Fibroblast of skin of abdomen (primary cell): ENCODE measurements at places on chromosomes 1 and 21.

DNA sequence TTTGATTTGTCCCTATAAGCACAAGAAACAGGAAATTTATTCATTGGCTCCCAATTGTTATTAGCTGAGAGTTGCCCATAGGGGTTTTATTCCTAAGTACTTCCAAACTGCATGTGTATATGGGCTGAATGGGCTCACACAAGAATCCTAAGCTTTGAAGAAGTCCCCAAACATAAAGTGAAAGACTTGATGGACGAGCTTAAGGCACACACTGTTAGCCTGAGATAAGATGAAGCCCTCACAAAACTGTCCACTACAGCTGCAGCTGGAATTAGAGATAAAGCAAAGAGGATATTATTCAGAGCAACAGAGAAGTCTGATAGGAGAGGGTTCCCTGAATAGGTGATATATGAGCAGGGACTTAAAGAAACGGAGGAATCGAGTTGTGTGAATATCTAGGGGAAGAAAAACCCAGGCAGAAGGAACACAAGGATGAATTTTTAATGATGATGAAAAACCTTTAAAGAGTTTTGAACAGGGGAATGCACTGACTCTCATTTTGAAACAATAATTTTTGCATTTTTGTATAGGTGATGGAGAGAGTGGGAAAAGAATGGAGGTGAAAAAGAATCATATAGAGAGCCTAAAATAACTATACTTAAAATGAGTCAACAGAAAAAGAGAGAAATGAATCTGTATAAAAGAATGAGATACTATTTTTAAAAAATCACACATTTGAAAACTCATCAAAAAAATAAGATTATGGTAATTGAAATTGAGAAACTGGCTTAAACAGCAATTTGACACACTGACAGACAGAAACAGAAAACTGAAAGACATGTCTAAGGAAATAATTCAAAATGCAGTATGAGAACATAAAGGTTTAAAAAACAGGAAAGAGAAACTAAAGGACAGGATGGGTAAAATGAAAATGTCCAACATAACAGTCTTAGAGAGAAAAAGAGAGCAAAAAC lies 133.6 kb upstream of the POGK start:
- DNase-seq: no peak

DNA sequence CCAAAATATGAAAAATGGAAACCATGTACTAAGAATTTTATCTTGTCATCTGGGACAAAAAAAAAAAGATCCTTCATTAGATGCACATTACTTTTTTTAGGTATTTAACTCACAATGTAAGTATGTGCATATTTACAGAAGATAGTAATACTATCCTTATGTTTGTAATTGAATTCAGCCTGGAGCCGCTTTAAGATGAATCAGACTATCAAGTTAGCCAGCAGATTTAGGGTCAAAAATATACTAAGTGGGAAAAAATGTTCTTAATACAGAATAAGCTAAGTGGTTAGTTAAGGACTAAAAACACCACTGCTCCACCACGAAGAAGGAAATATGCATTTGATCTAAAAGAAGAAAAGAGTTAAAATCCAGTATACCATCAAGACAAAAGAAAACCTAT lies 49.1 kb downstream of the DSCAM start:
- DNase-seq: peak; percentile 83

GRCh38 chr1:173097001-173097400 lies 46.3 kb upstream of the TNFSF18 start:
- DNase-seq: peak; percentile 63

DNA sequence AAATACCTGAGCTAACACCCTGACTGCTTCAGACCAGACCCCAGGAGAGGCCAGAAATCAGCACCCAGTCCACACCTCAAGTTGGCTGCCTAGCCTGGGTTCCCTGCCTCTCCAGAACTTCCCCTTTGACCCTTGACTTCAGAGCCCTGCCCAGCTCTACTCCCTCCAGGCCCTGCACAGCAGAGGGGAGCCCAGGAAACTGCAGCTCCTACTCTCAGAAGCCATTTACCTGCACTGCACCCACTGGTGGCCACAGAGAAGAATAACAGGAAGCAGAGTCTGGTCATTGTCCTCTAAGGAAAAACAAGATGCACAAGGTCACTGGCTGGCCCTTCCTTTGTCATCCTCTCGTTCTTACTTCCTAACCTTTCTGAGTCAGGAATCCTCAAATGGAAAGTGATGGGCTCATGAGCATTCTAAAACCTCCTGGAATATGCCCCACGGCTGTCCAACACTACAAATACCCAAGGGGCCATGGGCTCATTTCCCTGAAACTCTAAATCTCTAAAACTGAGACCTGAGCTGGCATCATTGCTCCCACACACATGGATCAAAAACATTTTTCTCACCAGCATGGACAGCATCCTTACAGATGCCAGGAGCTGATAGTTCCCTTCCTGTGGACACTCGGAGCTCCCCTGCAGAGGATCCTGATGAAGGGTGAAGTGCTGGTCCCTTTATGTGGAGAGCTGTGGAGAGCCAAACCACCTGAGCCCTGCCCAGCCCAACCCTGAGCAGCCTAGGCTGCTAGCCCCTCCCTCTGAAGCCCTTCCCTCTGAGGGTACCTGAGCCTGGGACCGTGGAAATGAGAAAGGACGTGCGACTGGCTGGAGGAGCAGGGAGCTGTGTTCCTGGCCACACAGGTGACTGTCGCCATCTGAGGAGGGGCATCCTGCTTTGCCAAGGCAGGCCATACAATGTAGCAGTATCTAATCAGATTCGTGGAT lies at the start of gene ITLN2:
TSS of gene ITLN2 (minus strand) at position 652 of the 947 bp plus-strand sequence. CDS start at position 584, 68 bp downstream.
- peak; percentile 11 for DNase-seq

GRCh38 chr21:43811262-43812105 lies 22.1 kb downstream of the RRP1 start:
- no peak for DNase-seq

DNA sequence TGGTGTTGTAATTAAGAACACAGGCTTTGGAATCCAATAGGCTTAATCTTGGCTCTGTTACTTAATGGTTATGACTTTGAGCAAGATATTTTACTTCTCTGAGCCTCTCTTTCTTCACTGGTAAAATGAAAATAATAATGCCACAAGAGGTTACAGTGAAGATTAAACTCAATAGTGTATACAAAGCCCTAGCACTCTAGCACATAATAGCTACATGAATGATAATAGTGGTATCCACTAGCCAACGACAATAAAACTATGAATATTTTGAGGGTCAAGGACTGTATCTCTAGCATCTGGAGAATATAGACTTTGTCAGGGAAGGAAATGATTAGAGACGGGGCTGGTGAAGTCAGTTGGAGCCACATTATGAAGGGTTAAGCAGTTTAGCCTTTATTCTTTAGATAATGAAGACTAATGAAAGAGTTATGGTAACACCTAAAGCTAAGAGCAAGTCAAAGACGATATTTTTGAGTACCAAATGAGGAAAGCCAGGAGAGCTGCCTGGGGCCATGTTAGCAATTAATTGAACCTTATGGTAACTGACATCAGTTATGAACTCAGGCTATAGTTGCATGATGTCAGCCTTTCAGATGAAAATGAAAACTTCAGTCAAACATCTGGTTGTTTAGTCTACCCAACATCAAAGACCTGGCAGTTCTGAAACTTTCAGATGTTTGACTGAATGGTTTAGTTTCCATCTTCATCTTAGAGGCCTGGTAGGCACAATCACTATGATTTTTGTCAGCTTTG lies 32.8 kb upstream of the RNF11 start:
- DNase-seq: no peak

DNA sequence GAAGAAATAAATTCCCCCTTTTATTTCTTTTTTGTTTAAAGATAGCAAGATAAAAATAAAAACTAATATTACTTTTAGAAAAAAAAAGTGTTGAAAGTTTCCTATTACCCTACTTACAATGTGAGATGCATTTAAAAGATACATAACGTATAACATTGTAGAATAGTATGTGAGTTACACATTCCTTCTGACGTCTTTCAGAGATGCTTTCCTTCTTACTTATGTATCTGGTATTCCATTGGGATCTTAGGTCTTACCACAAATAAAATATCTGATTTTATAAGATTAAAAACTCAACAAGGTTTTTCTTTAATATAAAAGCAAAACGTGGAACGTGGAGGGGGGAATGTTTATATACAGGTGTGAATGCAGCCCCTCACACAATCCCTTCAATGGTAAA lies 147.2 kb upstream of the ETS2 start:
- peak; percentile 70 for DNase-seq

DNA sequence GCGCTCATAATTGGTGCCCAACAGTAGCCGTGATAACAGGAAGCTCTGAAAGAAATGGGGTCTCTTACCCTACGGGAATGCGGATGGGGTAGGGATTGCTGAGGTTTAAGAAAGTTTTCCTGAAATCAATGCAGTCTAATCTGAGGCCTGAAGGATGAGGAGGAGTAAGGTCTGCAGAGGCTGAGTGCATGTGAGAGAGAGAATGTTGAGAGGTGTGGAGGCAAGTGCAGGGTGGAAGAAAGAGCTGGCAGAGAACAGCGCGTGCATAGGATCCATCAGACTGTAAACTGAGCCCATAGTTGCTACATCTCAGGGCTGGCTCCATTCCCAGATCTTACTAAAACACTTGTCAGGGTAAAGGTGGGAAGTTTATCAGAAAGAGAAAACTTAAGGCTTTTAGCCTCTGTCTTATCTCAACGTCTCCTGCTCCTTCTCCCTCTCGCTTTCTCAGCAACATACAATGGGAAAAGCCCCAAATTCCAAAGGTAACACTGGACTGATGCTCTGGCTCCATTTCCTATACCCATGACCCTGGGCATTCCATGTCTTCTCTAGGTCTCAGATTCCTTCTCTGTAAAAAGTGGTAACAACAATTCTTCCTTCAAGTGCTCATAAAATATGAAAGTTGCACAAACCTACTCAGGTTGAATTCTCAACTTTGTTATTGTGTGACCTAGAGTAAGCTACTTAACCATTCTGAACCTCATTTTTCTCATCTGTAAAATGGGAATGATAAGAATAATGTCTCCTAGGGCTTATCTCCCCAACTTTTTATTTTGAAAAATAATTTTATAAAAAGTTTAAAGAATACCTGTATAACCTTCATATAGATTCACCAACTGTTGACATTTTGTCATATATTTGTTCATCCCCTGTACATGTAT lies 75.2 kb downstream of the SH3GLB1 start:
- peak; percentile 55 for DNase-seq

DNA sequence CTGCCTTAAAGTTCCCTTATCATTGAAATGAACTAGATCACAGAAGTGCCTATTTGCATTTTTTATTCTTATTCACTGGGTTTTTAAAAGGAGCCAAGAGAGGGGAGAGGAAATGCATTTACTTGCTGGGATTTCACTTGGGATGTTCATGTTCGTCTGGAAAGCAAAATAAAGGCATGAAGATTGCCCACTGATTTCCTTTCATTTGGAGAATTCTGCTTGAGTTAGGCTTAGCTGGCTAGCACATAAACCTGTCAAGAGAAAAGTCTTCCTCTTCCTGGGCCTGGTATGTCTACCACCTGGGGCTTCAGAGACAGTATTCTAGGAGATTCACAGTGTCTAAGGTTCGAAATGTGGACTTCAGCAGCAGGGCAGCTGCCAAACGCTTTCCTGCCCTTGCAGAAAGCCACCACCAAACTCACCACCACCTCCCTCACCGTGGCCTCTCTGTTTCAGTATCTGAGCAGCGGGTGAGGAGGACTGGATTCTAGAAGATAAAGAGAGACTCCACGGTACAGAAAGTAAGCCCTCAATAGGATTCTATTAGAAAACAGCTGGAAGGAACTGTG lies 44.5 kb downstream of the HIVEP3 start:
- no peak for DNase-seq

DNA sequence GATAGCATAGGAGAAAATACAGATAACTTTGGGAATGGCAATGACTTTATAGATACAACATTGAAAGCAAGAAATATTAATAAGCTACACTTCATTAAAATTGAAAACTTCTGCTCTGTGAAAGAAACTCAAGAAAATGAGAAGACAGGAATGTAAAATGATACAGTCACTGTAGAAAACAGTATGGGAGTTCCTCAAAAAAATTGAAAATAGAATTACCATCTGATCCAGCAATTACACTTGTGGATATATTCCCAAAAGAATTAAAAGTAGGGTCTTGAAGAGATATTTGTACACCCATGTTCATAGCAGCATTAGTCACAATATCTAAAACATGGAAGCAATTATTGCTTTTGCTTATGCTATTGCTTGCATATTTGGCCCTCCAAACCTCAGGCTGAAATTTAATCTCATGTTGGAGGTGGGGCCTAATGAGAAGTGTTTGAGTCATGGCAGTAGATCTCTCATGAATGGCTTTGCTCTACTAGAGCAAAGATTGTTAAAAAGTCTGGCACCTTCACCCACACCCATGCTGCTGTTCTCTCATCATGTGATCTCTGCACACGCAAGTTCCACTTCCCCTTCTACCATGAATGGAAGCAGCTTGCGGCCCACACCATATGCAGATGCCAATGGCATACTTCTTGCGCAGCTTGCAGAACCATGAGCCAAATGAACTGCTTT lies 15.3 kb upstream of the AHCYL1 start:
- DNase-seq: peak; percentile 86

GRCh38 chr21:38879912-38880576 lies 74.3 kb downstream of the ETS2 start:
- no peak for DNase-seq

- no peak for DNase-seq
These were observed 59.3 kb downstream of the CENPF start for GRCh38 chr1:214662223-214662785.

- peak; percentile 91 for DNase-seq
These were observed 34.4 kb upstream of the SLC30A1 start for GRCh38 chr1:211613108-211613947.

DNA sequence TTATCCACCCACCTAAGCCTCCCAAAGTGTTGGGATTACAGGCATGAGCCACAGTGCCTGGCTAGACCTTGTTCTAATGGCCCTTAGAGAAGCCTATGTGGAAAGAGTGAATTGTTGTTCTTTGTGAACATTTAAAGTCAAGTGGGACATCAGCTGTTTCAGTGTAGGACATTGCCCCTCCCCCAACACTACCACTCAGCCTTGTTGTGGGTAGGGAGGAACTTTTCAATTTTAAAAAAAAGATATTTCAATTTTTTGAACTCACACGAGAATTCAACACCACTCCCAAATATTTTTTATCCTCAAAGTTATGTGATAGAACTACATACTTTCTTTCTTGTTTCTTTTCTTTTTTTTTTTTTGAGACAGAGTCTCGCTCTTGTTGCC lies 36.7 kb upstream of the TMEM222 start:
- no peak for DNase-seq

- DNase-seq: no peak
These were observed 2.7 kb upstream of the ARTN start for GRCh38 chr1:43930949-43931275.

- no peak for DNase-seq
These were observed 237.3 kb downstream of the FOXD2 start for GRCh38 chr1:47675047-47675675.

DNA sequence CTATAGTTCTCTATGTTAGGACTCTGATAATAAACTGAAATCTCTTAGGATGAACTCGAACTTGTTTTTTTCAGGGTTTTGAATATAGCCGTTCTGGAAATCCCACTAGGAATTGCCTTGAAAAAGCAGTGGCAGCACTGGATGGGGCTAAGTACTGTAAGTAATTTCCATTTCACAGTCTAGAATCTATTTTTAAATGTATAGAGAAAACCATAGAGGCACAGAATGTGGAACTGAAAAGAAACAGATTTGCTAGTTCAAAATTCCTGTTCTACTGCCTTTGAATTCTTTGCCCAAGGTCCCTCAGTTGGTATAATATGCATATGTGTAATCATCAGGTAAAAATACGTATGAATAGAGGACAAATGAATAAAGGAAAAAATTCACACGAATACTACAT lies 4.8 kb downstream of the CTH start:
- no peak for DNase-seq
